HFFc6 (cell line): ENCODE measurements at places on chromosomes 1 and 21. TPM values are rescaled to one million over a fixed set of nuclear protein-coding genes. Genes with fewer than 3 reads are reported as not detected.
A peak's percentile ranks its signal among the peaks of the same experiment; 100 is the strongest.

DNA sequence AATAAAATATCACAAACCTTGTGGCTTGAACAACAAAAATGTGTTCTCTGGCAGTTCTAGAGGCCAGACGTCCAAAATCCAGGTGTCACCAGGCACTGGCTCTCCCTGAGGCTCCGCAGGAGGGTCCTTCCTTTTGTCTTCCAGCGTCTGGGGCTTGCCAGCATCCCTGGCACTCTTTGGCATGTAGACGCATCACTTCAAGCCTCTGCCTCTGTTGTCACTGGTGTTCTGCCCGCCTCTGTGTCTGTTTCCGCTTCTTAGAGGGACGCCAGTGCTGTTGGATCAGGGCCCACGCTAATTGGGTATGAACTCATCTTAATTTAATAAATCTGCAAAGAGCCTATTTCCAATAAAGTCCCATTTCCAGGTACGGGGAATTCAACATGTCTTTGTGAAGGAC is 273.7 kb upstream of the C1orf174 start:
- no peaks in the 10 kb centered on the region for H3K4me1 ChIP-seq

GRCh38 chr1:32336963-32337675 is 1.1 kb upstream of the MARCKSL1 start:
- H3K4me3 ChIP-seq: peak overlapping the region; percentile 56
- DNase-seq: no peak
- peaks cover 32% of the 10 kb centered on the region for H3K4me1 ChIP-seq
- H3K27me3 ChIP-seq: peaks cover 4% of the 10 kb centered on the region
- H3K27ac ChIP-seq: no peak overlapping the region

- peaks cover 5% of the 10 kb centered on the region; the same call in 1 of the 2 replicates for H3K36me3 ChIP-seq
- peak overlapping the region; percentile 87 for H3K27ac ChIP-seq
- peaks cover 59% of the 10 kb centered on the region for H3K4me1 ChIP-seq
Measured at GRCh38 chr1:193111641-193112090, 6.5 kb upstream of the GLRX2 start.

GRCh38 chr1:228180271-228180958 is 14.8 kb downstream of the IBA57 start:
- DNase-seq: no peak
- no peaks in the 10 kb centered on the region; the same call in 1 of the 2 replicates for H3K36me3 ChIP-seq
- peaks cover 2% of the 10 kb centered on the region; the same call in 1 of the 2 replicates for H3K27me3 ChIP-seq
- H3K4me3 ChIP-seq: no peak overlapping the region
- H3K27ac ChIP-seq: no peak overlapping the region
- no peaks in the 10 kb centered on the region for H3K4me1 ChIP-seq

GRCh38 chr1:160460683-160461287 is 60.4 kb downstream of the VANGL2 start:
- peaks cover 8% of the 10 kb centered on the region; the same call in 1 of the 2 replicates for H3K4me1 ChIP-seq
- no peak for DNase-seq
- H3K36me3 ChIP-seq: no peaks in the 10 kb centered on the region
- no peak overlapping the region for H3K27ac ChIP-seq

DNA sequence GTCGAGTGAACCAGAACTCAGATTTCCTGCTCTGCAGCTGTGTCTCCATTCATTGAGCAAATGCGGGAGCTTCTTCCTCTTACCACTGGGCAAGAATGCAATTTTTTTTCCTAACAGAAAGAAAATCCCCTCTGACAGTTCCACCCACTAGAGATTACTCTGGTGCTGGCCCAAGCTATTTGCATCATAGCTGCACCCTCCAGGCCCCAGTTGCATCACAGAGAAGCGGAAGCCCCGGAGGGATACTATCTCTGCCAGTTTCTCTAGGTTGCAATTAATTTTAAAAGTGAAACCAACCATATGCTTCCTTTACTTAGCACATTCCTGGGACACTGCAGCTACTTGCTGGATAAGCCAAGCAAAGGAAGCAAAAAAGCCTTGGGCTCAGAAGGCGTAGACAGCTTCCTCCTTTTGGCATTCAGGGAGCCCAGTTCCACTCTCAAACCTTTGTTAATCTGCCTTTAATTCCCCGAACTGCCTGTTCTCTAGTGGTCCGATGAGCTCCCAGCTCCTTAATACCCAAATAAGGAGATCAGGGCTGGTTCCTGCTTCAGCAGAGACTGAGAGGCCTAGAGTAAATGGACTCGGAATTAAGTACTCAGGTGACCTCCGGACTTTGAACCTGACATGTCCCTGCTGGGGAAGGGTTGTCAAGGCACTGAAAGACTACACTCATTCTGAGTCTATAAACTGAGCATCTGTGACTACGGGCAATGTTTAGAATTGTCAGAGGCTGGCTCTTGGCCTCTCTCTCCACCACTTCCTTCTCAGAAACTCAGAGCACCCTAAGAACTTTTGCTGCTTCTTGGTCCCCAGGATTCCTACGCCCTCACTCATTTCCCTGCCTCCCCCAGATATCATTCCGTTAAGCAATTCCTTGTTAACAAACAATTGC is 72.5 kb upstream of the TNFSF18 start:
- peak overlapping the region; percentile 83 for H3K4me3 ChIP-seq
- no peaks in the 10 kb centered on the region; the same call in 1 of the 2 replicates for H3K36me3 ChIP-seq
- peaks cover 46% of the 10 kb centered on the region for H3K4me1 ChIP-seq

- no peaks in the 10 kb centered on the region for H3K4me1 ChIP-seq
- H3K36me3 ChIP-seq: 0 out of 2 replicates have a peak, but pooled peaks cover 5% of the 10 kb centered on the region
- no peak overlapping the region for H3K4me3 ChIP-seq
- no peak overlapping the region for H3K27ac ChIP-seq
- DNase-seq: no peak
Measured at GRCh38 chr1:102085896-102086295, 89.2 kb upstream of the OLFM3 start.

The C1QC gene
- total RNA-seq: not detected in 3 replicates

The CPT2 gene
- 10.5 to 12.5 TPM (median 12.0 TPM) in 3 replicates for total RNA-seq
